Cardiac fibroblast (primary cell): ENCODE measurements at places on chromosomes 5 and 9.

- DNase-seq, result peak; percentile 47
Observed at GRCh38 chr5:15285901-15286583, 213.9 kb upstream of the FBXL7 start.

DNA sequence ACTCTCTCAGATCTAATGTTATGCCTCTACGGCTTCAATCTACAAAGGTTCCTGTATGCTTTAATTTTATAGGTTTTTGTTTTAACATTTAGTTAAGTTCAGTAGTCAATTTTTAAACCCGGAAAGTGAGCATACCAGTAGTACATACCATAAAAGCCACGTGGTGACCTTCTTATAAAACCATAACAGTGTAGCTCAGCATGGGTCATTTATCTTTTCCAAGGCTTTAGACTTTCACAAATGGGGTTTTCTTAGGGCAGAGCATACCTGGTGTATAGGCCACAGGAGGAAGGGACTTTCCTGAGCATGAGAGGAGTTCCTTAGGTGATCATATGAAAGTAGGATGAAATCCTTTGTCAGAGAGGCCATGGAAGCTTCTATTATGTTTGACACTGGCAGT lies 23.2 kb downstream of the ECM2 start:
- no peak for DNase-seq

- no peak for DNase-seq
Observed at GRCh38 chr5:149014571-149015031, 48.3 kb downstream of the SH3TC2 start.

DNA sequence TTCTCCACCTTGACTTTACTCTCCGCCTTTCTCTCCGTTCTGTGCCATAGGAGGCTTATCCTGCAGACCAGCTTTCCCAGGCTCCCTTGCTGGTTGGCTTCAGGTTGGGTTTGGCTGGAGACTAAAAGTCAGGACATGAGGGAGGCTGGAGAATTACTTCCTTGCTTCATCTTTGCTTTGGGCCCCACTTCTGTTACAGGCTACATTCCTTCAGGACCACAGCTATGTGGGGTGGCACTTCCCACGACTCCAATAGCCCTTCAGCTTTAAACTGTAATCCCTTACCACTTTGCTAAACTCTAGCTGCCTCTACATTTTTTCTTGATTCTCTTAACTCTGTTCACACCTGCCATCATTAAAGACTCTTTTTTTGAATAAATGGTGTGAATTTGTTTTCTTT lies 186.7 kb upstream of the NR4A3 start:
- DNase-seq, result peak; percentile 0
